K562 (cell line): ENCODE measurements at places on chromosomes 13 and 19.

DNA sequence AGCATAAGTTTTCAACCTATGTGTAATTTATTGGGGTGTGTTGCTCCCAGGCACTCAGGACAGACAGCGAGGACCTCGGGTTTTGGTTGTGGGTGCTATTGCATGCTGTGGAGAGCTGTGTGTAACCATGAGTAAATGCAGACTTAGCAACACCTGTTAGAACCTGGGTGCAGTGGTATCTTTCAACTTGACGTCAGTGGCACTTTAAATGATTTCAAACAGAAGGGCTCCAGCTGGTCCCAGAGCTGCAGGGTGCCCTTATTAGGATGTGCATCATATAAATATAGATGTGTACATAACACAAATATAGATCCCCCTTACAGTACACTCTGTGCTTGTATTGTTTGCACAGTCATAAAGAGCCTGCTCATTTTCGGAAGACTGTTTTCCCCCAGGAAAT is 228.3 kb upstream of the IRS2 start:
- DNase-seq: no peak

- no peak for DNase-seq
Measured at GRCh38 chr19:33703438-33703750, 81.6 kb downstream of the CHST8 start.

DNA sequence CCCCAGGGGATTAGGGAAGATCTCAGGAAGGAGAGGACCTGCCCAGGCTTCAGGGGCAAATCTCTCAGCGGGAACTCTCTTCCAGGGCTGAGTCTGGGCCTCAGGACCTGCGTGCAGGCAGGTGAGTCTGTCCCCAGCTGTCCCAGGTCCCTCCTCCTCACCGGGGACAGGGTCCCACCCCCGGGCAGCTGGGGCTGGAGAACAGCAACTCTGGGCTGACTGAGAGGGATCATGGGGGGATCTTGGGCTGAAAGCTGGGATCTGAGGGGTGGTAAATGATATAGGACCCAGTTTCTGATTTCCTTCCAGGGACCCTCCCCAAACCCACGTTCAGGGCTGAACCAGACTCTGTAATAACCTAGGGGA is 14.3 kb downstream of the LILRA1 start:
- no peak for DNase-seq

- no peak for DNase-seq
Measured at GRCh38 chr13:77523834-77524728, 11.4 kb upstream of the SCEL start.

DNA sequence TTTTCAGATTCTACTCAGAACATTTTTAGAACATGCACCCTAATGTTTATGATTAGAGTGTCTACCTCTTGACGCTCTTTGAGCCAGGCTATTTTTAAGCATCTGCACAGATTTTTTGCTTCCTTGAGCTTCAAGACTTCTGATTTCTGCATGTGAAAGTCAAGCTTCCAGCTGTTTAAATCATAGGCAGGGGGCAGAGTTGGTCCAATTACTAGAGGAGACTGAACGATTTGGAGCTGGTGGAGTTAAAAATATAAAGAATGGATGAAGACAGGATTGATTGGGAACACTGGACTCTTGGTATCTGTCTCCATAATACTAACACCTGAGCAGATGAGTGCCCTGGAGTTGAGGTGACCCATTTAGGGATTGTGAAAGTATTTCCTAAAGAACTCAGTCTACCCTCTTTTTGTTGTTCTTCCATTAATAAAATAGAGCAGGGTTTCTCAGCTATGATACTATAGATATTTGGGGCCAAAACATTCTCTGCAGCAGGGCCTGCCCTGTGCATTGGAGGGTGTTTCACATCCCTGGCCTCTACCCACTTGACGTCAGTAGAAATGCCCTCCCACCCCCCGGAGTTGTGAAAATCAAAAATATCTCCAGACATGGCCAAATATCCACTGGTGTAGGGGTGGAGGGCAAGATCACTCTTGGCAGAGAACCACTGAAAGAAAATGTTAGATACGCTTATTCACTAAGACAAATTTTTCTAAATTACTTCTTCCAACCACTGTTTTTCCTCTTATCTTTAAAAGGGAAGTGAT is 160.1 kb downstream of the COG6 start:
- no peak for DNase-seq
